ENCODE measurements at places on chromosomes 12 and 14.

GRCh38 chr12:75579552-75579951, 68.1 kb upstream of the KRR1 start:
- DNase-seq, result no peak

DNA sequence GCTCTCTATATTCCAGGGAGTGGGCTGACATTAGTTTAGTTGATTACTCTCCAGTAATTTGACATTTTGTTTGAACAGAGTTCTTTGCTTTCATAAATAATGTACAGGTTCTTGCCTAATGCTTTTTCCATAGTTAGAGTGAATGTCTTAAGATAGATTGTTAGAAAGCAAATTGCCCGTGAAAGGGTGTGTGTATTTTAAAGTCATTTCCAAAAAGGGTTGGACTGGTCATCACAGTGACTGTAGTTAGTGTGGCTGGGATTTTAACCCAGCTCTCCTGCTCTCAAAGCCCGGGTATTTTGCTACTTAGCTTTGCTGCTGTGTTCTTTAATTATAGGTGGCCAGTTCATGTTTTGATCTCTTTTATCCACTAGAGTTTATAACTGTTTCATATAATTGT, 74.2 kb downstream of the DNAH10 start:
- DNase-seq, result no peak

GRCh38 chr12:16583969-16584745, 21.8 kb downstream of the LMO3 start:
- DNase-seq, result no peak

GRCh38 chr14:76775695-76776427, 14.6 kb downstream of the VASH1 start:
- DNase-seq, result no peak

GRCh38 chr14:99513183-99513694, 32.0 kb downstream of the CCNK start:
- no peak for DNase-seq
